ENCODE measurements at places on chromosomes 12 and 14. TPM values are rescaled to one million over a fixed set of nuclear protein-coding genes. Genes with fewer than 3 reads are reported as not detected.

The ZNF705A gene
- total RNA-seq: not detected

The G2E3 gene
- 32.0 TPM for total RNA-seq

DNA sequence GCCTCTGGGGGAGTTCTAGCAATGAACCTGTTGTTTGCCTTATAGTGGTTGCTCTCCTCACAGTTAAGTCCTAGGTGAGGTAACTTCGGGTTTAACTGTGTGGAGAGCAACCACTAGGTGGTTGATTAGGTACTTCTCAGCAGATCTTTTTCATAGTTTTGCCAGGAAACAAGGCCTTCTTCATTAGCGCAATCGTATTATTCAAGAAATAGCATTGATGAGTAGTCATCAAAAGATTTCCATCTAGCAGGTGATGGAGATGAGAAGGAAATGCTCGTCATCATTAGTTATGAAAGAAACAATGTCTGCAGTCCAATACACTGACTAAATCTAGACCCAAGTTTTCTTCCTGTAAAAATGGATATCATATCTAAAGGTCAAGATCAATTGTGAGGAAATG, 923.3 kb downstream of the AACS start:
- DNase-seq: no peak

- no peak for DNase-seq
These were observed 32.7 kb downstream of the CCDC175 start for GRCh38 chr14:59543873-59544272.

GRCh38 chr14:31965735-31966598, 111.1 kb upstream of the ARHGAP5 start:
- no peak for DNase-seq

DNA sequence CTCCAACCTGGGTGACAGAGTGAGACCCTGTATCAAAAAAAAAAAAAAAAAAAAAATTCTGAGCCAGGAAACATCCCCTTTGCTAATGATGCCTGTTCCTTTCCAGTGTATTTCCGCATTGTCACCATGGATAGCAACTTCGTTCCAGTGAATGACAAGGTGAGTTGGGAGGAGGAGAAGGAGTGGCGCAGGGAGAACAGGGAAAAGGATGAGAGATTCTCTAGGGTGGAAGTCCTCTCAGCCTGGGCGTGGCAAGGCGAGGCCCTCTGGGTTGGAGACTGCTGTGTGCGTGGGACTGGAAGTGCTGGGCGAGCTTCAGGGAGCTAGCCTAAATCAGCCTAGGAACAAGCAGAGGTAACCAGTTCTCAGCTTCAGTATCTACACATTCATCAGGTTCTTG, 7.2 kb downstream of the A2ML1 start:
- no peak for DNase-seq

DNA sequence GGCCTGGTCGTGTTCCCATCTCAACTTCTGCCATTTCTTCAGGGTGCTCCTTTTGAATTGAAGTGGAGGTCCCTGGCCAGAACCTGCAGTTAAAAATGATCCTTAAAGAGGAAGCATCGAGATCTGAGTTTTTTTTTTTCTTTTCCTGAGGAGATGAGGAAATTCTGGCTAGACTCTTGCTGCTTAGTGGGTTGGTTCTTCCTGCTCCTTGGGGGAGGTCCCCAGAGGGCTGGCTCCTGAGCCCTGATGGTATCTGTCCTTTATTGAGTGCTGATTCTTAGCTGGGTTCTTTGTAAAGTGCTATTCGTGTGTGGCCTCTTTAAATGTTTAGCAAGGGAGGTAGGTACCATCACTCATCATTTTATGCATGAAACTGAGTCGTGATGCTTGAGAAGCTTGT, 11.7 kb downstream of the PELI2 start:
- DNase-seq: no peak

DNA sequence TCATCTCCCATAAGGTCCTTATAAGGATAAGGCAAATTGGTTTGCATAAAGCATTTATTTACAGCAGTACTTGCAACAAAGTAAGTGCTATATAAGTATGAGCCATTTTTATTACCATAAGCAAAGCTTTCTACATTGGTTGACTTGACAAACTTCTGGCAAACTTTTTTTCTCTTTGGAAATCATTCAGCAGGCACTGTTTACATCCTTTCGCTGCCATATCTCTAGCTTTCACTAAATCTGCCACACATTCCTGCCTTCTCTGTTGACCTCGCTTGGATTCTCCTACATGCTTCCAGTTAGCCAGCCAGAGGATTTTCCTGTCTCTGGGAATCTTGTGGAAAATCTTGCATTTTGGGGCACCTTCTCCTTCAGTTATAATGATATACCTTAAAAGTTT, 21.8 kb upstream of the HDAC7 start:
- no peak for DNase-seq

DNA sequence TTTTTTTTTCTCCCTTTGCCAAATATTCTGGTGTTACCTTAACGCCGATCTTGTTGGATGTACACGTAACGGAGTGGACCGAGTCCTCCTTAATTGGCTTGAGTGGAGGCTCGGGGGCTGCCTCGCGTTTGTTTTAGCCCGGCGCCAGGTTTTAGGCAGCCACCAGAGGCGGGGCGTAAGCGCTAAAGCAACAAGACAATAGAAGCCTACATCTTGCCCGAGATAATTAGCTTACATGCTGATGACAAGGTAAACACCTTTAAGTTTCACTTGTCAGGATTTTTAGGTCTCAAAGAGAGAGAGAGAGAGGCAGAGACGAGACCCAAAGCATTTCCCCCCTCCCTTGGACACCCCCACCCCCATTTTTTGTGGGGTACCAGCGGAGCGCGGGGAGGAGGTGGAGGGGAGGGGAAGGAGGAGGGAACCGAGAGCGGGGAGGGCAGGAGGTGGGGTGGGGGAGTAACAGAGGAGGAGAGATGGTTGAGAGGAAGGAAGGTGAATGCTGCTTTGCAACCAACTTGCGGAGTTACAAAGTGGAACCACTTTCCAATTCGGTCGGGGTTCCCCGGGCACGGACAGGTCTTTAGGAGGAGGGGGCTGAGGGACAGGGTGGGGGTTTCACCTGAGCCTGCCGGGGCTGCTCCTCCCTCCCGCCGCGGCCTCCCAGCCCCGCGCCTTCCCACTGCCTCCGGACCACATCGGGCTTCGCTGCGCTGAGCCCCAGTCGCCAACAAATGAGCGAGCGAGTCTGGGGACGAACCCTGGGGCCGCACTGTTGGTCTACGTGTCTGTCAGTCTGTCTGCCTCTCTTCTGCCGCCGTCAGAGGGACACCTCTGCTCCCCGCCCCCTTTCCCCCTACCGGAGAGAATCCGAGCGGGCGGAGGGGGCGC, at the start of gene NKX2-1:
TSS of gene NKX2-1 (minus strand) at position 802 of the 891 bp plus-strand sequence. CDS start at position 699, 103 bp downstream.
- DNase-seq: no peak

GRCh38 chr12:789852-790563, 37.6 kb downstream of the WNK1 start:
- DNase-seq: no peak

DNA sequence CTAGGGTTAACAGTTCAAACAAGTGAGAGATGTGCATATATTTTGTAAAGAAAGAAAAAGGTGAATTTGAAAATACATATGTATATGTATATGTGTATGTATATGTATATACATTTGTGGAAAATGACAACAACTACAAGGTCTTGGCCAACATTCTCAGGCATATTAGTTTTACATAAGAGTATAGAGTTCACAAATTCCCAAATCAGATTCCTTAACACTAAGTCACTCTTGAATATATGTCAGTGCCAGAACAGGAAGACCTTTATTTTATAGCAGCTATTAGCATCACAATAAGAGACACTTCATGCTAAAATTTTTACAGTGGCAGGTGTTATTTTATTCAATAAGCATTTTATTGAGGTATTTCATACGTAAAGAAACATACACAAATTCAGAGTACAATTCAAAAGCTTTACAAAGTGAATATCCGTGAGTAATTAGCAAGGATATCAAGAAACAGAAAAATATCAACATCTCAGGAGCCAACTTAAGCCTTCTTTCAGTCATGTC, 179.7 kb downstream of the SLC6A15 start:
- DNase-seq: no peak

DNA sequence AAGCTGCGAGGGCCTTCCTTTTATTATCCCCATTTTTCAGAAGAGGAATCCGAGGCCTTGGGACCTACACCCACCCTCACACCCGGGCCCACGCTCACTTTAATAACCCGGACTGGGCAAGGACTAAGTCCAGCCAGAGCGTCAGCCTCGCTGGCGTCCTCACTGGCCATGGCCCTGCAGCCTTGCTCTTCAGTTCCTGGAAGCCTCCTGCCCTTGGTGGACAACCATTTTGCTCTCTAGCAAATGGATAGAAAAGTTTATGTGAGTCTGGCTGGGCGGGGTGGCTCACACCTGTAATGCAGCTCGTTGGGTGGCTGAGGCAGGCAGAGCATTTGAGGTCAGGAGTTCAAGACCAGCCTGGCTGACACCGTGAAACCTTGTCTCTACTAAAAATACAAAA, 9.8 kb downstream of the RTL1 start:
- DNase-seq: peak; percentile 34

- no peak for DNase-seq
These were observed 36.1 kb upstream of the ANKRD9 start for GRCh38 chr14:102545461-102546265.

All from activated naive CD4-positive, alpha-beta T cell treated with anti-CD3 and anti-CD28 coated beads, Interleukin-2, amount 50 U/mL, for 72 hours (primary cell).